ENCODE measurements at places on chromosomes 4 and X.

DNA sequence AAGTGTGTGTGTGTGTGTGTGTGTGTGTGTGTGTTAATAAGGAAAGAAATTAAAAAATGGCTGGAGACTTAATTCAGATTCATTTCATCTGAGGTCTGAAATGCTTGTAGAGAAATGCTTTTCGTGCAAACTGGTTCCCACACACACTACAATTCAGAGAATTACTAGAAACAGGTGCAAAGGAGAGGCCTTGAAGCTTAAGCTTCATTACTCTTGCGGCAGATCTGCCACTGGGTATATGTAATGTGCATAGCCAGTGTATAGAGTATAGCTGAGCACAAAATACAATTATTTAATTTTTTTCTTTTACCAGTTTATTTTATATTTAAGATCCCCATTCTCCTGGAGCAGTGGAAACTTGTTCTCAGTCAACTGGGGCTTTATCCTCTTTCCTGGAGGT, 31.8 kb upstream of the MAGEB10 start:
- DNase-seq: no peak

DNA sequence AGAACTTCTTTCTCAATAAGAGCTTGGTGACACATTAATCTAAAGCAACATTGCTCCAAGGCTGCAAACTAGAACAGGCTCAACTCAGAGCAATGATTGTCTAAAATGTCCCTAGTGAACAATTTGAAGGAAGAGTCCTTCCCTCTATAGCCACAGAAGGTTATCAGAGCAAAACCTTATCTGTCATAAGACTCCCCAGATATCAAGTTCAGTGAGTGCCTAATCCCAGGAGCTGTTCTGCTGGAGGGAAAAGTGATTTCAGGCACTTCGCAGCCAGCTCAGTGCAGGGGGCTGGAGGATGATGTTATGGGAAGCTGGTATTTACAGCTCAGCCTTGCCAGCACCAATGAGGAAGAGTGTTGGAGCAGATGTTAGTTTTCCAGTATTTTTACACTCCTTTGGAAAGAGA, 497.5 kb downstream of the INPP4B start:
- DNase-seq: no peak

GRCh38 chr4:120857312-120857711, 65.2 kb downstream of the PRDM5 start:
- no peak for DNase-seq

DNA sequence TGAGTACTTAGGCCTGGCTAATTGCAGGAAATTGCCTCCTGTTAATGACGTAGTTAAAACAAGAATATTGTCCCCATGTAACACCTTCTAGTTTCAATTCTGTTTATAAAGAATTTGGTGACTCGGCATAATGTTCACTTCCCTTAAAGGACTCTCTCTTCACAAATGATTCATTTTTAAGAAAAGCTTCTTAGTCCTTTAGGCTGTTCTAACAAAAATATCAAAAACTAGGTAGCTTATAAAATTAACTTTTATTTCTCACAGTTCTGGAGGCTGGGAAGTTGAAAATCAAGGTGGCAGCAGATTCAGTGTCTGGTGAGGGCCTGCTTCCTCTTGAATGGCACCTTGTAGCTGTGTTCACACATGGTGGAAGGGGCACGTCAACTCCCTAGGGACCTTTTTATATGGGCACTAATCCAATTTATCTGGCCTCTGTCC, 23.8 kb downstream of the COL25A1 start:
- no peak for DNase-seq

DNA sequence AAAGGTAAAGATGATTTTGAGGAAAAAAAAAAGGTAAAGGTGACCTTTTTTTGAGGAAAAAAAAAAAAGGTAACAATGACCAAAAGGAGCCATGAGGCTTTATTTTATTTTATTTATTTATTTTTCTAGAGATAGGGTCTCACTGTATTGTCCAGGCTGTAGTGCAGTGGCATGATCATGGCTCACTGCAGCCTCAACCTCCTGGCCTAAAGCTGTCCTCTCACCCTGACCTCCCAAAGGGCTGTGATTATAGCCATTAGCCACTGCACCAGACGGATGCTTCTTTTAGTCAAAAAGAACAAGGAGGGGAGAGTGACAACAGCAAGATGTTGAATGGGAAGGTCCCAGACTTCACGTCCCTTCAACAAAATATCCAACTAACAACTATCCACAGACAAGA, 30.4 kb downstream of the LRIT3 start:
- no peak for DNase-seq

GRCh38 chr4:112939901-112940300, 109.6 kb upstream of the ANK2 start:
- DNase-seq: no peak

- DNase-seq: no peak
Observed at GRCh38 chr4:143514901-143515300, 1.4 kb downstream of the SMARCA5 start.

- no peak for DNase-seq
Observed at GRCh38 chrX:44913656-44914531, 40.9 kb downstream of the KDM6A start.

DNA sequence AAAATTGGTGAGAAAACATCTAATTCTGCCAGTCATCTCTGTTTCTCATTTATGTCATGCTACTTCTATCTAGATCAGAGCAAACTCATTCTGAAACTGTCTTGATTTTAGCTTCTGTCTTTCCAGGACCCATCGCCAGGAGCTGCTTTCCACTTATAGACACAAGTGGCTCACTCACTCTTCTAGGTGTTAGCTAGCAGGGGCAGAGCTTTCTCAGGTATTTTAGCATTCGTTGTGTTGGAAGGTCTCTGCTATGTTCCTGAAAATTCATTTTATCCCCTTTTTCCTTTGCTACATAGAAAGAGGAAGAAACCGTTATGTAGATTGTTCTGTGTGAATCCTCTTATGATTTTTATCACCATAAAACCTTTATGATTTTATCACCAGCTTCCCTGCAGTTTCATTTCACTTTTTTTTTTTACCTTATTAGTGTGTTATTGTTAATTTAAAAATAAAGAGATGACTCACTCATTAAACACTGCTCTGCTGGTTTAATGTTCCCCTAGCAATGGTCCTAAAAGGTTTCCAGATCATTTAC, 246.6 kb upstream of the AADAT start:
- DNase-seq: no peak

GRCh38 chrX:2484721-2485648, 15.8 kb downstream of the DHRSX start:
- DNase-seq: no peak

DNA sequence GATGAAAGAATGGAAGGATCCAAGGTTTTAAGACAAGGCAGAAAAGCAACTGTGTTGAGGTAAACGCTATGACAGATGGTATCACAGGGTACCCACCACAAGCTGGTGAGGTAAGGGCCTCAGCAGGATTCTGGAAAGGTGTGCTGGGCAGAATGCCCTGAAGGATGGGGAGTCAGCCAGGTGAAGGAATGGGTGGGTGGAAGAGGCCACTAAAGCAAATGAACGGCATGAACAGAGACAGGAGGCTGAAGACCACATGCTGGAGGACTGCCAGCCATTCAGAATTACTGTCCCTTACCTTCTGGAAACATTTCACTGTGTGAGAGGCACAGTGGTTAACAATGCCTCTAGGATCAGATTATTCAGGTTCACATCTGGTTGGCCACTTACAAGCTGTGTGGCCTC, 23.6 kb downstream of the GPRIN3 start:
- no peak for DNase-seq

GRCh38 chr4:73918058-73918457, 48.9 kb downstream of the CXCL1 start:
- DNase-seq: no peak

DNA sequence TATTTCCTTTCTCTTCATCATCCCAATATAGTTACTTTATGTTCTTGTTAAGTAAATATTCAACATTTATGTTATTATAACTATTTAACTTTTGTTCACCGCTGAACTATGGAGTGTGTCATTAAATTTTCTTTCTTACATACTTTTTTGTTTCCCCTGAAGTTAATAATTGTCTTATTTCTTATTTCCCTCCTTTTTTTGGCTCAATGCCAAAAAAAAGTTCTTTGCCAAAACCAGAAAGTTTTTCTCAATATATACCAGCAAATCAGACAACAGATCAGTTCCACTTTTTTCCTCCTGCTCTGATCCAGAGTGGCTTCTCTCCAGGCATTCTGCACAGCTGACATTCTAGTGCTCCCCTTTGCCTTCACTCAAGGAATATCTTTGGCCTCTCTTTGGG, 187.0 kb upstream of the PPARGC1A start:
- DNase-seq: no peak

DNA sequence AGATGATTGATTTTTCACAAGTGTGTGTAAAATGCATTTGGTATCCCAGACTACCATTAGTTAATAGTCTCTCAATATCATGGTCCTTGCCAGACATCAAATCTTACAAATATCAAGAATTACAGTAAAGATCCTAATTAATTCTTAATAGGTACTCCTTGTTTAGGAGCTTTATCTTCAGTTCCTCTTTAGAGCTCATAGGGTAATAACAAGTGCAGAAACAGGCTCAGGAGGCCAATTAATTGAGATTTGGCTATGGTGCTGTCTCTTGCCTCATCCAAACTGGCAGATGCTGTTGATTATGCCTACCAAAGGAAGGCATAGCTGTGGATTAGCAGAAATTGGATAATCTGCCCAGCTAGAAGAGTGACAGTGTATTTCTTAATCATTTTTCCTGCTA, 6.9 kb downstream of the MTMR1 start:
- DNase-seq: no peak

- DNase-seq: no peak
Observed at GRCh38 chr4:183388777-183389176, 55.7 kb upstream of the CDKN2AIP start.

DNA sequence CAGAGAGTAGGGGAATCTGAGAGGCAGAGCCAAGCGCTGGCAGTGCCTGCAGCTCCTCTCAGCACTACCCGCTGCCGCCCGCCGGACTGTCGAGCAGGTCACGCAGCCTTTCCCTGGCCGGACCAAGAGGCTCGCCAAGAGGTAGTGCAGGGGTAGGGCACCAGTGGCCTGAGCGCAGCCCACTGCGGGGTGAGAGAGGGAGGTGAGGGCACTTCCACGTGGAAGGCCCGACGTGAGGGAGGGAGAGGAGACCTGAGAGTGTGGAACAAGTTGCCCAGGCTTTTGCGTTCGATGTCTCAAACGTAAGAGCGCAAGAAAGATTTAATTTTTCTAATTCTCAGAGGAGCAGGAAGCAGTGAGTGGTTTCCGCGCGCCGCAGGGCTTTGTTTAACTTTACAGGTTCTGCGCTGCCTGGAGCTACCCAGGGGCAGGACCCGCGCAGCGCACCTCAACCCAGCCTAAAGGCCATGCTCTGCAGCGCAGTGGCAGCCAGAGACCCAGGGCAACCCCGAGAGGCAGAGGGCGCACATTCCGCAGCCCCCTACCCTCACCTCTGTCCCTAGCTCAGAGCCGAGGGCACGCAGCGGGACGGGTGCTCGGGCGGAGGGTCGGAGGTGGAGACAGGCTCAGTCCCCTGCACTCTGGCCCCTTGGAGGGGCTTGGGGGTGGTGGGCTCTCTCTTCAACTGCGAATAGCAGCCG, 14.9 kb downstream of the ARHGAP36 start:
- no peak for DNase-seq

DNA sequence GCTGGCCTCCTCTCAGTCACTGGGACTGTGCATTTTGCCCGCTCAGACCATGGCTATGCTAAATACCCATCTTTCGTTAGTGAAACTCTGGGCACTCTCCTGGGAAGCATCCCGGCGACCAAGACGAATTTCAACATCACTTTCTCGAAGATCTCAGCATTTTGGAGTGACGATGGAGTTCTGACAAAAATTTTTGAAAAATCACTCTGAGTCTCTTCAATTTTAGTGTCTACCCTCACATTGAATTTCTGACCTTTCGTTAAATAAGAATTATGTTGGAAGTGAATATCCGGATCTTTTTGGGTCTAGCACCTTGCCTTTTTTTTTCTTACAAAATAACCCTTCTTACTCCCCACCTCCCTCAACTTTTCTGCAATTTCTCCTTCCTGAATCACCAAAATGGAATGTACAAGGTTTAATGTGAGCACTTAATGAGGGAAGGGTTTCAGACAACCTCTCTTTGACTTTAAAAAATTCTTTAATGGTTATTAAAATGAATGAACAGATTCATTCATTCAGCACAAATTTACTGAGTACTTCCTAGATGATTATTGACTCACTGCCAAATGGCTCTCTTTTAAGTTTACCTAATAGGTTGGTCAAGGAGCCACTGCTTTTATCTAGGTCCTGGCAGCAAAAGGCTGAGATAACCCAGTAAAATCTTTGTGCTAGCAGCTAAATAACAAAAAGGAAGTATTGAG, 746 bp upstream of the AADAT start:
- DNase-seq: no peak

GRCh38 chr4:166658585-166658984, 575.7 kb downstream of the SPOCK3 start:
- DNase-seq: no peak

DNA sequence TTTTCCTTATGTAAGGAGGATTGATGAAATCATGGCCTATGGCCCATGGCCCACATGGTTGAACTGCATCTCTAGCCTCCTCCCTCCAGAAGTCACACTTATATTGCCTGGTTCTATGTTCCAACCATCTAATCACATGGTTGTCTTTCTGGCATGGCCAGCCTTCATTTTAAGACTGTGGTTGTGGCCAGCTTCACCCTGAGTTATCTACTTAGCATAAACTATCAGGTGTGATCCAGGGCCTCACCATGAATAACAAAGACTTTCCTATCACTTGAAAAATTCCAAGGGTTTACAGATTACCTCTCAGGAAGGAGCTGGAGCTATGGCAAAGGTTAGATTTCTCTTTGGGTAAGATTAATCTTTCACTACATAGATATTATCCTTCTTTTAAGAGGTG, 222.8 kb downstream of the SNCA start:
- DNase-seq: no peak

DNA sequence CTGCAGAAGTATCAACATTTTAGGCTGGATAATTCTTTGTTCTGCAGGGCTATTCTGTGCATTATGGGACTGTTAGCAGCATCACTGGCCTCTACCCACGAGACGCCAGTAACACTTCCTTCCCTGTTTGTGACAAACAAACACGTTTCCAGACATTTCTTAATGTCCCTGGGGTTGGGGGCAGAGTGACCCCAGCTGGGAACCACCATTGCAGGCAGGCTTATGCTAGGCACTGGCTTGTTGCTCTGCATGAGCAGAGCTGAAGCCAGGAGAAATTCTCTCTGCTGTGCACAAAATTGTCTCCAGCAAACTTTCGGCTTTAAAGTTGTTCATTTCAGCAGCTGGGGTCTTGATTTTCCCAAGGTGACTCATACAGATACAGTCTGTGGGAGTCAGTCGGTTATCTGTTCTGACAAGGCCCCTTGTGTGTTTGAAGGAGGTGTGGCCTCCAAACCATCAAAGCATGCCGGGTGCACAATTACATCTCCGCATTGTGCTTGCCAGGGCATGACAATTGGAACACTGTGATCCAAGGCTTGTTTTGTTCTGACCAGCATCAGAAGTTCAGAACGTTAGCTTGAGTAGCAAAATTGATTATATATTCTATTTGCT, 156.4 kb upstream of the BOD1L1 start:
- no peak for DNase-seq
